ENCODE measurements at places on chromosomes 7 and 10.

DNA sequence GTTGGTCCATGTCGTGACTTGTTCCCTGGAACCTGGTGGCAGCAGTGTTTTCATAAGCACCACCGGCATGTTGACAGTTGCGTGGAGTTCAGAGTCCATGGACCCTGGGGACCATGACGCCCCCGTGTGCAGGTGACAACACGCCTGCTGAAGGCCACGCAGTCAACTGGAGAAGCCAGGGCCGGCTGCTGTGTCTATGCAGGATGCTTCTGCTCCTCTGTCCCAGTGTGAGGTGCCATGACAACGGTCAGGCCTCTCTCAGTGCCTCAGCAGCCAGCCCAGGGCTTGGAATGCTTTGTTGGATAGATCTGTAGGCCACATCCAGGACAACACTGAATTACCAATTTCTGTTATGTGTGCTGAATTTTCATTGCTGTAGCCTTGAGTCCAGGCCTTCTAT lies 10.7 kb upstream of the VIPR2 start:
- DNase-seq: no peak

GRCh38 chr7:113371416-113372043 lies 253.2 kb upstream of the SMIM30 start:
- no peak for DNase-seq

DNA sequence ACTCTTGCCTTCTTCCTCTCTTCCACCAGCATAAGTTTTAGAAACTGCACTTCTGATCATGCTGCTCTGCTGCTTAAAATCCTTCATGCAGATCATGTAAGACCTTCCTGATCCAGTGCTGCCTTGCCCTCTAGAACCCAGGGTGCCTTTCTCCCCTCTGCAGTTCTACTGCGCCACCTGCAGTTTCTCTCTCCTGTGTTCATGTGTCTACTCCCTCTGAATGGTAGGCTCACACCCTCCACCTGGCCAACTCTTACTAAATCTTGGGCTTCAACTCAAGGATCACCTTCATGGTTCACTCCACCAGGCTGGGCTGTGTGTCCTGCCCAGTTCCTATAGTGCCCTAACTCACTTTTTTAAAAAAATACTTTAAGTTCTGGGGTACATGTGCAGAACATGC lies 174.6 kb upstream of the ITGB1 start:
- no peak for DNase-seq

DNA sequence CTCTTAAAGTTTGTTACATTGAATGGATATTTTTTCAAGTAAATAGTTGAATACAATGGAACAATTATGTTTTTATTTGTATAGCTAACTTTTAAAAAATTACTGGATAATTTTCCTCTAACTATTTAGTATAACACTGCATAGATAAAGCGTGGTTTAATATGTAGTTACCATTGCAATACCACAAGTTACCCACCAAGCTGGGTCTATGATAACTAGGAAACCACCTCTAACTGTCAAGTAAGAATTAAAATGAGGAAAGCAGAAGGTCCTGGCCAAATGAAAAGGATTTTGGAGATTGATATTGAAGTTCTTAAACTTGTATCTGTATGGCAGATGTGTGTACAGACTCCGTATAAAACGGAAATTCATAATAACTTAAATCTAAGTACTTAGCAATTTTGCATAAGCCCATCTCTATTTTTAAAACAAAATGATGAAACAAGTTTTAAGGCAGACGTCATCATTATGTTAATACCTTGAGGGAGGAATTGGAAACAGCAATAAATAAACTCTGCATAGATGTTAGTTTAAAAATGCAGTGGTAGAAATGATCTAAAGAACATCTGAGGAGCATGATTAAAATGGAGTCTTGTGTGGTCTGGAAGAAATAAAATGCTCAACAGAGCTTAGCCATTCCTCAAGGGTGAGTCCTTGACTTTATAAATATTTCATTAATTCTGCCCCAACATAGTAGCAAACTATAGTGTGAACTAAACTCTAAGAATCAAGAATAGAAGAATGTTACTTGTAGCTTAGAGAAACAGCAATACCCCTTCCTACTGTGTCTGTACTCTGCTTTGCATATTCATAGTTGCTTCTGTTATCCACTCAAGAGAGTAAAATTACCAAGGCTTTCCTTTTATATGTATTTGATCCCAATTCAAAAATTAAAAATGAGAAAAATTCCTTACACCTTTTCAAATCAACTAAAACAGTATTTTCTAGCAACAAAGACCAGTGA lies 206.4 kb upstream of the FERD3L start:
- DNase-seq: no peak

DNA sequence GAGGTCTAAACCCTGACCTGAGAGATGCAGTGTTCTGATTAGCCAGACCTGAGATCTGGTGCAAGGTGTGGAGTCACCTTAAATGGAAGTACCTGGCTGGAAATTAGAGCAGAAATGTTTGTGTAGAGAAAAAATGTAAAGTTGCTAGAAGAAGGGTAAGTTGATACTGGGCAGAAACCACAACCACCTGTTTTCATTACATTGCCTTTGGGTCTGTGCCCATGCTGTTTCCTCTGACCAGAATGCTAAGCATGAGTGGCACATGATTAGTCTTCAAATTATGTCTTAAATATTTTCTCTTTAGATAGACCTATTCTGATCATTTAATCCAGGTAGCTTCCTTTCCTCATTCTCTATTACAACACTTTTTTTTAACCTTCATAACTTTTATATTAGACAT lies 69.0 kb downstream of the CASD1 start:
- DNase-seq: no peak

- DNase-seq: no peak
These were observed 626.3 kb upstream of the POT1 start for GRCh38 chr7:125555916-125556315.

- no peak for DNase-seq
These were observed 98.0 kb upstream of the MBL2 start for GRCh38 chr10:52870562-52870961.

DNA sequence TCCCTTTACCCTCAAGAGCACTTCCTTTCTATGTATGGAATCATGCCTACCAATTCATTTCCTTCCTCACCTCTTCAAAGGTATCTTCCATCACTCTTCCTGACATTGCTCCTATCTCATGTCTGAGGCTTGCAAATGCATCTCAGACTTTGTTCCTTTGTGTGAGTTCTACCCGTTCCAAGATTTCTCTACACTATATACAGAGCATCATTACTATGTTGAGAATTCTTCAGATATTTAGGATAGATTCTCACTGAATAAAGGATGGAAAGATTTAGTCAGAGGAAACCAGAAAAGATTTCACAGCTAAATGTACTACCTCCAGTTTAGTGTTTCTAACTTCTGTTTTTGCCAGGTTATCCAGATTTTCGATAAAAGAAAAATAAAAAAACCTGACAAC lies 462.7 kb downstream of the PHTF2 start:
- no peak for DNase-seq

DNA sequence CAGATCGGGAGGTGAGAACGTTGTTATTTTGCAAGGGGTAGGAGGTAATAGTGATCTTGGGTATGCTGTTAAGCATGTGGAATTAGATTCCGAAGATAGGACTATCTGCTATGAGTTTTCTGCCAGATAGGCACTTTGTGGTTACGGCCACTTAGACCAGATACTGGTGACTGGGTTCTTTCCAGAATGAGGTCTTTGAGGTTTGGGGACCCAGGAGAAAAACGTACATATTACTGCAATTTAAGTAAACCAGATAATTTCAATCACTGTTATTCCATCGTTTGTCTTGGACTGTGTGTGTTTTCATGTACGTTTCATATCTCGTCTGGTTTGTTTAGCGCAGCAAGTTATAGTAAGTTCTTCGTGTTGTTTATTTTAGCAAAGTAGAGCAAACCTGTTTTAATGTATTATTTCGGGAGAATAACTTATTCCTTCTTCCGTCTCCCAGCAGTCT lies 312 bp downstream of the ARL4A start:
- no peak for DNase-seq

DNA sequence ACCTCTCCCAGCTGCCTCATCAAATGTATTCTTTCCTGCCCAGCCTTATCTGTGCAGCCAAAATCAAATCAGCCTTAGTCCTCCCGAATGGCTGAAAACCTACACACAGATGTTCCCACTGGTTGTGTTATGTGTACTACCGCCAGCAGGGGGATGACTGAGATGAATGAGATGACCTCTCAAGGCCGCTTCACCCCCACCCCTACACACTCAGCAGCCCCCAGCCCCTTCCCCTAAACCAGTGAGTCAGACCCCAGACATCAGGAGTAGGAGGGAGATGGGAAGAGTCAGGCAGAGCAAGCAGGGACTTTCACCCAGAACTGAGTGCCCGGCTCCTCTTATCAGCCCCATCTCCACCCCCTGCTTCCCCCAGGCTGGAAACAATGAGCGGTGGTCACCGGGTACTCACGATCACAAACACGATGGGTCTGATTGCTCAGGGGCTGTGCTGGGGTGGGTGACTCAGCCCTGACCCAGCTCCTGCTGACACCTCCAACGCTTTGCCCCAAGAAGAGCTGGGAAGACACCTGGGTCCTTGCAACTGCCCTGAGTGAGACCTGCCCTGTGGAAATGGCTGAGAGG lies 6.5 kb upstream of the C10orf105 start:
- DNase-seq: no peak

DNA sequence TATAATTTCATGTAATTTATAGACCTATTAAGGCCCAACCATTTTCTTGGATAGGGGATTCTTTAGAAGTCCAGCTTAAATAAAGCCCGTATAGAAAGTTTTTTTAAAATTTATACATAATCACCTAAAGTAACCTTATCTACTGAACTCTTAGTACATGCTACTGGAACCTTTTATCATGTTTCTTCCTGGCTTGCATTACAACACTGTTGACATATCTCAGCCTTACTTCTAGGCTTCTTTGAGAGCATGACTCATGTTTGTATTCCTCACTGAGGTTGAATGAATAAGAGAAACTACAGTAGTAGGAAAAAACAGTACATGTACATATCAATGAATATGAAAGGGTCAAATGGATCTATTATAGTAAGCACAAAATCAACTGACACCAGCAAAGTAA lies 8.2 kb upstream of the MAGI2 start:
- no peak for DNase-seq

DNA sequence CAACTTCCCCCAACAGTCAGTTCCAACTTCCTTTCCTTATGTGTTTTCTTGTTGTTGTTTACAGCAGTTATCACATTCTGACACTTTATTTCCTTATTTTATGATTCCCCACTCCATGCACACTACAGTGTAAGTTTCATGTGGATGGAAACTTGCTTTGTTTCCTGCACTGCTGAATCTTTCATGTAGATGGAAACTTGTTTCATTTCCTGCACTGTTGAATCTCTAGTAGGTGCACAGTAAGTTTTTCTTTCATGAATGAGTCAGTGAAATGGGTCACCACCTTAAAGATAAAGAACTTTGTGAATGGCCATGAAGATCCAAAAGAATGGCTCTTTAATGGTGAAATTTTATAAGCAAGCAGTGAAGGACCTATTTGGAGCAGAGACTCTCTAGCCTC lies 61.4 kb downstream of the SHOC2 start:
- DNase-seq: no peak

DNA sequence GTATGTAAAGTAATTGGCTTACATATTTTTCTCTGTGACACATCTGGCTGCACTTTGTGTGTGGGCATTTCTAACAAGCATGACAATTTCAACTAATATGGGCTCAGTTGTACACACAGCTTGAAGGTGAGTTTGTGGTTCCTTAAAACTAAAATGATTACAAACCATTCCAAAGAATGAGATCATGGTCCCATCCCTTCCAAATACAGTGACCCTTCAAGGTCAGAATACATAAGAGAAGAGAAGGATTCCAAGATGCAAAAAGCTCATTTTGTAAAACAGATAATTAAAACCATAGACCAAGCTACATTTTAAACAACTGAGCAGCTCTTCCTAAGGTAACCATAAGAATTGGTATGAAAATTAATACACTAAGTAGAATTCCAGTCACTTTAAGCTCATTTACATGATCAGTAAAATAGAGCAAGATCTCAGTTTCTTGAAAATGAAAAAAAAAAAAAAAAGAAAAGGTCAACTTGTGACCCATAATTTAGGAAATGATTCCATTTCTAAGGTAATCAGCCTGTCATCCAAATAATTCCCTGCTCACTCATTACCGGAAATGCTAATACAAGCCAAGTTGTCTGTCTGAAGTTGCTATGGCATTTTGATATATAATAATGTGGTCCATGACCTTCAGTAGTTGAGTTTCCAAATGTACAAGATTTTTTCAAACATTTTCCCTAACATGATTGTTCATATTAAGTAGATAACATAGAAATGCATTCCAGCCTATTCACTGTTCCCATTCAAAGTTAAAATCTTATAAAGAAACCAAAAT lies 688.5 kb downstream of the PARD3 start:
- no peak for DNase-seq

GRCh38 chr7:112757337-112757736 lies 32.9 kb downstream of the TMEM168 start:
- no peak for DNase-seq

DNA sequence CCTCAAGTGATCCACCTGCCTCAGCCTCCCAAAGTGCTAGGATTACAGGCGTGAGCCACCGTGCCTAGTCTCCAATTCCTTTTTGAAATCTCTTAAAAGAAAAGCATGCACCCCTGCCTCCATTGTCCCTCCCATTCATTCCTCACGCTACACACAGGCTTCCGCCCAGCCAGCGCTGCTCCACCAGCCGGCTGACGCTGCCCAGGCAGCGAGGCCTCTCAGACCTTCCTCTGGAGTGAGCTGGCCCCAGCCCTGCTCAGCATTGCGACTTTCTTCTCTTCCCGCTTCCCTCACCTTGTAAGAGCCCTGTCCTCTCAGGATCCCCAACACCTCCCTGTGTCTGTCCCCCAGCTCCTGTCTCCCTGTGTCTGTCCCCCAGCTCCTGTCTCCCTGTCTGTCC lies 23.6 kb downstream of the RGS10 start:
- DNase-seq: no peak

GRCh38 chr7:144404946-144405345 lies 1.5 kb upstream of the NOBOX start:
- DNase-seq: no peak

DNA sequence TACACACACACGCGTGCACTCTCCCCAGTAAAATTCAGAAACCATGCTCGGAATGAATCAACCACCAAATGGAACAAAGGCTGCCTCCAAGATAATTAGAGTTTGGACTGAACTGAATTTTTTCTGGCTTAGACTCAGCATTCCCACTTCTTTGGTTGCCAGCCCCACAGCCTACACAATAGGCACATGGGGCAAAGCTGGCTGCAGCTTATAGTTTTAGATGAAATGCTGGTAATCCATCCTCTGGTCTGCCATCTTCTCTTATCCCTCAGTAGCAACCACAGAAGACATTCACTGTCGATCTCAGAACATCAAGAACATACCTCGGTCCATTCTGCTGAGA lies 44.2 kb downstream of the PDE1C start:
- no peak for DNase-seq

GRCh38 chr7:93894426-93894825 lies 3.9 kb upstream of the TFPI2 start:
- no peak for DNase-seq

GRCh38 chr7:38880454-38880853 lies 28.5 kb downstream of the VPS41 start:
- DNase-seq: no peak

Data from GM18507 (cell line).